MG63 (cell line): ENCODE measurements at places on chromosomes 12 and 14. TPM values are rescaled to one million over a fixed set of nuclear protein-coding genes. Genes with fewer than 3 reads are reported as not detected.

DNA sequence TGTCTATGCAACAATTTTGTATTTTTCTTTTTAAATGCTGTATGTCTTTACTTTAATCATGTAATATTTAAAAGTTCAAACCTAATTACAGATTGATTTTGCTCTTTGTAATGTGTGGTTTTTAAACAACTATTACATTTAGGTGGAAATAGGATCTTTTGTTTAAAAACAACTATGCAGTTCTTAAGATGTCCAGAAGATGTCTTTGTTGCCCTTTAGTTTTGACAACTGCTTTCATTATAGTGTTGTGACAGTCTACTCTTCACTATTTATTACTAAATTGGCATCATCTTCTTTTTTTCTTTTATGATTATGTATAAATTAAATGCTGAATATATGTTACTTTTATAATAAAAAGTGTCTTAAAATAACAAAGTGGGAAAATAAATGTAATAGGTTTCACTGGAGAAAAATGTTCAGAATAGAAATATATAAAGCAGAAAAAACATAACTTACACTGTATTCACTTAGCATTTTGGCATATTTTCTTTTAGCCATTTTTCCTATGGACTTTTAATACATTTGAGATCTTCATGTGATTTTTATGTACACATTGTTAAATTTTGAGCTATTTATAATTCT is 27.1 kb upstream of the PCNX4 start:
- no peak for DNase-seq

The GLIPR1 gene
- 99.6 and 103 TPM in 2 replicates for total RNA-seq

DNA sequence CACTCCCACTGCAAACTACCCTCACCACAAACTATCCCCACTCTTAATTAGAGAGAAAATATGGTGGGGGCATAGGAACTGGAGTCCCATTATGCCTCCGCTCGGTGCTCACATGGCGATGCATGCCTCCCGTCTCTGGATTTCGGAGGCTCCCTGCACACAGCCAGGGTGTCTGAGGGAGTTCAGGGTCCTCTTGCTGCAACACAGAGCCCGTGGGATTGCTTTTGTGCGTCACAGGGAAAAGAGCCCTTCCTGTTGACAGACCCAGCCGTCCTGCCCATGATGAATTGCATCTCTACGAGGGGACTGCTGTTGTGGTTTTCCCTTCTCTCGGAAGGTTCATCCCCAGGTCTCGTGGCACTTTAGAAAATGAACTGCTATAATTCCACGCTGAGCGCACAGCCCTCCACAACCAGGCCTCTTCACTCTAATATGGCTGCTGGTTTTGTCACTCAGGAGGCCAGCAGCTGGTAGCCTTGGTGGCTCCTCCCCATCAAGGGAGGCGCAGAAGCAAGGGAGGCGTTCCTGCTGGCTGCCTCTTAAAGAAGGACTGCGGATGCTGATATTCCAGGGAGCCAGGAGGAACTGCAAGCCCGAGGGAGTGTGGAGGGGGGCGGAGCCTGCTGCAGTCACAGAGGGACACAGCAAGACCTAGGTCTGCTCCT is 158.0 kb downstream of the KCNA5 start:
- no peak for DNase-seq

GRCh38 chr12:106135075-106135474 is 3.7 kb downstream of the NUAK1 start:
- no peak for DNase-seq

DNA sequence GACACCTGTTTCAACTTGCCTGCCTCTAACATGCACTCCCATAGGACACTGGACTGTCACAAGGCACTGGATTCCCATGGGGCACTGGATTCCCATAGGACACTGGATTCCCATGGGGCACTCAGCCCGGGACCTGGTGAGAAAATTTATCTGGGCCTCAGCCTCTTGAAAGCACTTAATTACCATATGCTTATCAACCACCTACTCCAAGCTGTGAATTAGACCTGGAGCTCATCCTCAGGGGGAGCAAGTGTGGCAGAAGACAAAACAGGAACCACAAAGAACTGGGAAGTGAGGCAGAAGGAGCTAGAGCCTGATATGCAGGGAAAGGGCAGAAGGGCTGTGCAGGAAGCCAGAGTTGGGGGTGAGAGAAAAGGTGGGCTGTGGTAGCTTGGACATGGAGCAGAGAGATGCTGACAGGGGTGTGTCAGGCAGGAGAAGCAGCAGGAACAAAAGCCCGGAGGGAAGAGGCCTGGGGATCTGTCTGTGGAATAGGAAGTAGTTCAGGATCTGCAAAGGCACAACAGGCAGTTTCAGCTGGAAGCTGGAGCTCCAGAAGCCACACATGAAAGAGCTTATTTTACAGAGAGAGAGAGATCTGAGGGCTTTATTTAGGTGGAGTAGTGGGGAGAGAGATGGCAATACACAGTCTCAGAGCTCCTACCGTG is 3.1 kb downstream of the KRT82 start:
- DNase-seq = no peak

DNA sequence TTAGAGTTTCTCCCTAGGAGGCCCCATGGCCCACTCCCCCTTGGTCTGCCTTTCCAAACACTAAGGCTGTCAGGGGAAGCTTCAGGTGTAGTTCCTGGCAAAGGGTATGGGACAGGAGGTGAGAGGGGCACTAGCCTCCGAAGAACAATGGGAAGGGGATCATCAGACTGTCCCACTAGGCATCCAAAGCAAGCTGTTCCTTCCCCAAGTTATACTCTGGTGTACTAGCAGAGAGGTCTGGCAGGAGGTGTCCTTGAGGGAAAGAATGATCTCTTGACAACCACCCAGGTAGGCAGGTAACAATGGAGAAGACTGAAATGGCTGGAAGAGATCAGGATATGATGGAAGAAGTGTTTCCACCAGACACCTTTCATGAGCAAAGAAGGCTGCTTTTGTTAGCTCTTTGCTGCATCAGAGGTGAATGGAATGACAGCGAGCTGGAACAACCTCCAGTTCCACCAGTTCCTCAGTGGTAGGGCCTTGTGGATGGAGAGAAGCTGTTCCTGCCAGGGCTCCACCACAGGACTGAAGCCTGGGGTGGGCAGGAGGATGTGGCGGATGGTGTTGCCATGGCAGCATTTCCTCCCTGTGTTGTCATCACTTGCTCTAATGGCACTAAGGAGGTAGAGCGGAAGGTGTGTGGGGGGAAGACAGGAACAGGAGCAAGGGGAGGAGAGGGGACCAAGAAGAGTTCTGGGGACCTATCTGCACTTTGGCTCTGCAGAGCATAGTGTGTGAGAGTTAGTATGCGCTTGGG is 2.3 kb upstream of the AGAP2 start:
- no peak for DNase-seq

DNA sequence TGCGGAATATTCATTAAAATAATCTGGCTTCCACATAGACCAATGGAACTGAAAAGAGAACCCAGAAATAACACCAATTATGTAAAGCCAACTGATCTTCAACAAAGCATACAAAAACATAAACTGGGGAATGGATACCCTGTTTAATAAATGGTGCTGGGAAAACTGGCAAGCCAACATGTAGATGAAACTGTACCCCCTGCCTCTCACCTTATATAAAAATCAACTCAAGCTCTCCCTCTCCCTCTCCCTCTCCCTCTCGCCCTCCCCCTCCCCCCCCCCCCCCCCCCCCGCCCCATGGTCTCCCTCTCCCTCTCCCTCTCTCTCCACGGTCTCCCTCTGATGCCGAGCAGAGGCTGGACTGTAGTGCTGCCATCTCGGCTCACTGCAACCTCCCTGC is 13.1 kb upstream of the SPTSSA start:
- no peak for DNase-seq

DNA sequence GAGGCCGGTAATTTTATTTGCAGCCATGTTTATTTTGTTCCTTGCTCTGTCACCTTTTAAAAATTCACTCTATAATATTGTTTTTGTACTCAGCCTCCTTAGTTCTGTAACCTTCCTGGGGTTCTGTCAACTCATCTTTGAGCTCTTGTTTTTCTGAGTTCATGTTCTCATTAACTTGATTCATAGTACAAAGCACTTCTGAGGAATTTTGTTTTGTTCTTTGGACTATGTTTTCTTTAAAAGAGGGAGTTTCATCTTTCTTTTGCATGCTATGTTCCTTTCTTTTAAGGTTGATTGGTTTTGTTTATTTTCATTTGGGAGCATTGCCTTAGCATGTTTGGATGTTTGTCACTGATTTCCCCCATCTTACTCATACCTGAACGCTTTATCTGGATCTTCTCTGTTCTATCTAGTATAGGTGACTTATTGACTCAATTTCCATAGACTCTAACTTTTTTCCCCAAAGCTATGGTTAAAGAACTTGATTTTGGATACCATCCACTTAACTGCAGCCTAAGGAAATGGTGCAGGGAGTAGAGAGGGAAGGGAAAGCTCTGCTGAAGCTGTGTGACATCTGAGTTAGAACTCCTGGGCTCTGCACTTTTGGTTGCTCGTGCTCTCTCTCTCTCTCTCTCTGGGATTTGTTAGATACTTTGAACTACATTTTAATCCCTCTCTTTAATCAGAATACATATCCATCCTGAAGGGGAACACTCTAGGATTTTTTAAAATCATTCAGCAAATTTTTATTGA is 268.5 kb downstream of the PAWR start:
- DNase-seq = no peak
